Activated T-cell treated with anti-CD3 and anti-CD28 coated beads, Interleukin-2, amount 50 U/mL, for 72 hours (primary cell): ENCODE measurements at places on chromosomes 11 and 22.

DNA sequence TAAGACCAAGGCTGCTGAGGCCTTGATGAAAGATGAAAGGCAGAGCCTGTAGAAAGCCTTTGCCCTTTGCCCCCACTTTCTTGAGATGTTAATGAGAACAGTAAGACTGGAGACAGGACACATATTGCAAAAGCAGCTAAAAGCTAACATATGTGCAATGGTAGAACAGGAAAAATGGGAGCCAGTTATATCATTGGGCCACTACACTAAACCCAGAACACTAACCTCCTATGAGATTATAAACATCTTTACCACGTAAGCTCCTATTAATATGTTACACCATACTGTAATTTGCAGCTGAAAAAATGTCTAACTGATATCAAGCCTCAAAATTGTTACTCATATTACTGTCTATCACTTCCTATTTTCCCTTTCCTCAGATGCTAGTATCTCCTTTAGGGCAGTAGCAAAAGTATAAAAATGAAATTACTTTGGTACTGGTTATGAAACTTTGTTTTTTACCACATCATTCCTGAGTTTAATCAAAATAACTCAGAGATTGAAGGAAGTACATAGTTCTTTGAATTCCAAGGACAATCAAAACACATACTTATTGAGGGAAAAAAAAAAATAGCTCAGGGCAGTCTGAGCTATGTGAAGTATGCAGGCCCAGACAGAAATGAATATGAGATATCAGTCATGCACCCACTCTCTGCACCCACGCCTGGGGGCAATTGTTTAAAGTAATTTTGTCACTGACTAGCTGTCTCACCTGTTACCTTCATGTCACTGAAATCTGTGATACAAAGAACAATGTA lies 9.1 kb downstream of the HPS5 start:
- peaks cover 4% of the 10 kb centered on the region for H3K36me3 ChIP-seq
- no peak overlapping the region for H3K27ac ChIP-seq
- H3K27me3 ChIP-seq, result no peaks in the 10 kb centered on the region
- DNase-seq, result no peak

DNA sequence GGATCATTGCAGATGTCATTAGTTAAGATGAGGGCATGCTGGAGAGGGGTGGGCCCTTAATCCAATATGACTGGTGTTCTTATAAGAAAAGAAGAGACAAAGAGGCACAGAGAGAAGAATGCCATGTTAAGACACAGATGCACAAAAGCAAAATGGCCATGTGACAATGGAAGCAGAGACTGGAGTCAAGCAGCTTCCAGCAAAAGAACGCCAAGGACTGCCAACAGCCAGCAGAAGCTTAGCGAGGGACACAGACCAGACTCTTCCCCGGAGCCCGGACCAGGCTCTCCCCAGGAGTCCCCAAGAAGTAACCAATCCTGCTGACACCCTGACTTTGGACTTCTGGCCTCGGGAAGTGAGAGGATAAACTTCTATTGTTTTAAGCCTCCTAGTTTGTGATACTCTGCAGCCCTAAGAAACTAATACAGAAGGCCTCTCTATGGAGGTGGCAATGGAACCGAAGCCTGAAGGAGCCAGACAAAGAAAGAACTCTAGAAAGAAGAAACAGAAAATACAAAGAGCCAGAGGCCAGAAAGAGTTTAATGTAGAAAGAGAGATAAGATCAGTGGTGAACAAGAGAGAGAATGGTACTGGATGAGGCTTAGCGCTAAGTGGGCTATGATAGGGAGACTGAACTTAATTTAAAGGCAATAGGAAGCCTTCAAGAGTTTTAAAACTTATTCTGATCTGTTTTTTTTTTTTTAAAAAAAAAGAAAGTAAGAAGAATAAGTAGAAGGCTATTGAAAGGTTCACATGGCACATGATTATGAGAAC lies 27.7 kb downstream of the PRCP start:
- H3K4me3 ChIP-seq, result no peak overlapping the region
- peaks cover 34% of the 10 kb centered on the region for H3K4me1 ChIP-seq
- H3K36me3 ChIP-seq, result peaks cover 4% of the 10 kb centered on the region
- no peak for DNase-seq

DNA sequence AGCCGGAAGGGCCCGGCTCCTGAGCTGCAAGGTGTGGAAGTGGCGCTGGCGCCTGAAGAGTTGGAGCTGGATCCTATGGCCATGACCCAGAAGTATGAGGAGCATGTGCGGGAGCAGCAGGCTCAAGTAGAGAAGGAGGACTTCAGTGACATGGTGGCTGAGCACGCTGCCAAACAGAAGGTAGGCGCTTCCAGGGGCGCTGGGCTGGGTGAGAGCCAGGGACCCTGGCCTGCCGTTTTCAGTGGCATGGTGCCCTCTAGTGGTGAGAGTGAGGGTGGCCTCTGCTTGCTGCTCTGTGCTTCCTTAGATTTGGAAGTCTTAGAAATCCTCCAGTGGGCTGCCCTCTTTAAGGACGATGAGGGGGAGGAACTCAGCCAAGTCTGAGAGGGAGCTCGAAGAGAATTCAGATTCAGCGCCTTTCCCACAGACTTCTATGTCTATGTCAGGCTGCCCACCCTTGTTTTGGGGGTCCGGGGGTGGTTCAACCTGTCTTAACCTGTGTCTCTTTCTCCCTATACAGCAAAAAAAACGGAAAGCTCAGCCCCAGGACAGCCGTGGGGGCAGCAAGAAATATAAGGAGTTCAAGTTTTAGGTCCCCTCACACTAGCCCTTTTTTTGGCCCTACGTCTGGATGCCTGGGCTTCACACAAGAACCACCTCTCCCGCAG lies 1.8 kb upstream of the PACS1 start:
- H3K36me3 ChIP-seq, result peaks cover 48% of the 10 kb centered on the region
- peak; percentile 77 for DNase-seq
- H3K27me3 ChIP-seq, result no peaks in the 10 kb centered on the region
- H3K4me1 ChIP-seq, result peaks cover 67% of the 10 kb centered on the region

DNA sequence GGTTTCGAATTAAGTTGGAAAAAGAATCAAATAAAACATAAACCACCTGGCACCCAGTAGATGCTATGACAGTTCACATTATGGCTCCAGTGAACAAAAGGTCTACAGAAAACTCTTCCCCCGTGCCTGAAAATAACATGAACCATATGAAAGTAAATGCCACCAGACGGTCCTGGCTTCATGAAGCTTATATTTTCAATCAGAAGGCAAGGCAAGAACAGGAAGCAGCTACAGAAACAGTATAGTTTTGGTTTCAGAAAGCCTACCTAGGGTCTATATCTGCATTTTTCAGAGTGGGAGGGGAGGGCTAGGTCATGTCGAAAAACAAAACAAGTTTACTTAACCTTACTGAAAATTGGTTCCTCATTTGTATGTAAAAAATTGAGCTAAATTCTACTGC lies 9.8 kb downstream of the RAB30 start:
- DNase-seq, result no peak
- H3K27ac ChIP-seq, result peak overlapping the region; percentile 84
- H3K27me3 ChIP-seq, result no peaks in the 10 kb centered on the region
- peaks cover 2% of the 10 kb centered on the region for H3K36me3 ChIP-seq
- peaks cover 91% of the 10 kb centered on the region for H3K4me1 ChIP-seq

- H3K4me1 ChIP-seq, result no peaks in the 10 kb centered on the region
- H3K27me3 ChIP-seq, result peaks cover 7% of the 10 kb centered on the region
- no peak overlapping the region for H3K4me3 ChIP-seq
- H3K27ac ChIP-seq, result no peak overlapping the region
Measured at GRCh38 chr11:114892381-114893197, 214.3 kb downstream of the NXPE2 start.

DNA sequence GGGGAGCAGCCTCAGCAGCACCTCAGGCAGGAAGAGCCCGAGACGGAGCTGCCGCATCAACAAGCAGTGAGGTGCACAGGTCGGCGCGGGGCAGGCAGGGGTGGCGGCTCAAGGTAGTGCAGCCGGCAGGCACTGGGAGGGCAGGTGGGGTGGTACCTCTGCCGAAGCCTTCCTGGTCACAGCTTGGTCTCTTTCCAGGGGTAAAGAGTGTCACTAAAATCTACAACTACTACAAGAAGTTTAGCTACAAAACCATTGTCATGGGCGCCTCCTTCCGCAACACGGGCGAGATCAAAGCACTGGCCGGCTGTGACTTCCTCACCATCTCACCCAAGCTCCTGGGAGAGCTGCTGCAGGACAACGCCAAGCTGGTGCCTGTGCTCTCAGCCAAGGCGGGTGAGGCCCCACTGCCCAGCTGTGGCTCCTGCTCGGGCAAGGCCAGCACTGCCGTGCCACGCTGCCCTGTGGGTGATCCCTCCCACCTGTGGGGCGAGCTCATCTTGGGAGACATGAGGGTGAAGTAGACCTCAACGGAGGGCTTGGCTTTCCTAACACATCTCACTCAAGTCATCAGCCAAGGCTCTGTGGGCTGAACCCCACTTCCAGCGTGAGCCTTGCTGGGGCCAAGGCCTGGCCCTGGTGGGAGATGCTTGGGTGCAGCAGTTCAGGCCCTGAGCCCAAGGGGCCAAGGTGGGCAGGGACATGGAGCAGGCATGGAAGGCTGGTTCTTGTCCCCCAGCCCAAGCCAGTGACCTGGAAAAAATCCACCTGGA lies 13.6 kb downstream of the GATD1 start:
- DNase-seq, result no peak
- no peak overlapping the region for H3K4me3 ChIP-seq
- H3K4me1 ChIP-seq, result peaks cover 17% of the 10 kb centered on the region
- H3K27me3 ChIP-seq, result no peaks in the 10 kb centered on the region
- no peak overlapping the region for H3K27ac ChIP-seq

- peaks cover 5% of the 10 kb centered on the region for H3K36me3 ChIP-seq
- DNase-seq, result no peak
- peaks cover 22% of the 10 kb centered on the region for H3K27me3 ChIP-seq
- H3K4me3 ChIP-seq, result no peak overlapping the region
- H3K4me1 ChIP-seq, result no peaks in the 10 kb centered on the region
Measured at GRCh38 chr11:20226933-20227332, 66.7 kb upstream of the DBX1 start.

GRCh38 chr11:116931206-116931953 lies 94.0 kb upstream of the APOA1 start:
- peaks cover 8% of the 10 kb centered on the region for H3K36me3 ChIP-seq
- no peaks in the 10 kb centered on the region for H3K27me3 ChIP-seq
- H3K4me1 ChIP-seq, result peaks cover 63% of the 10 kb centered on the region
- peak overlapping the region; percentile 47 for H3K27ac ChIP-seq
- DNase-seq, result peak; percentile 40
- H3K4me3 ChIP-seq, result peak overlapping the region; percentile 68

- no peak overlapping the region for H3K27ac ChIP-seq
- peaks cover under 1% of the 10 kb centered on the region for H3K36me3 ChIP-seq
- H3K4me1 ChIP-seq, result peaks cover 15% of the 10 kb centered on the region
Measured at GRCh38 chr11:6414874-6415328, 4.0 kb downstream of the APBB1 start.

- DNase-seq, result no peak
- H3K4me1 ChIP-seq, result no peaks in the 10 kb centered on the region
- no peaks in the 10 kb centered on the region for H3K36me3 ChIP-seq
- H3K27me3 ChIP-seq, result no peaks in the 10 kb centered on the region
Measured at GRCh38 chr11:64094463-64095260, 58.9 kb downstream of the FLRT1 start.

GRCh38 chr11:96481204-96481603 lies 91.4 kb downstream of the JRKL start:
- no peaks in the 10 kb centered on the region for H3K36me3 ChIP-seq
- DNase-seq, result no peak
- H3K4me1 ChIP-seq, result no peaks in the 10 kb centered on the region
- H3K27me3 ChIP-seq, result peaks cover 26% of the 10 kb centered on the region
- no peak overlapping the region for H3K27ac ChIP-seq

GRCh38 chr11:92111287-92111686 lies 113.3 kb upstream of the FAT3 start:
- H3K27ac ChIP-seq, result no peak overlapping the region
- no peak for DNase-seq
- H3K4me3 ChIP-seq, result no peak overlapping the region

GRCh38 chr22:33896575-33897447 lies 23.5 kb downstream of the LARGE1 start:
- DNase-seq, result no peak
- no peak overlapping the region for H3K27ac ChIP-seq
- no peaks in the 10 kb centered on the region for H3K36me3 ChIP-seq
- no peaks in the 10 kb centered on the region for H3K4me1 ChIP-seq
- H3K4me3 ChIP-seq, result no peak overlapping the region

GRCh38 chr11:79055856-79056631 lies 384.8 kb downstream of the TENM4 start:
- no peaks in the 10 kb centered on the region for H3K36me3 ChIP-seq
- no peak overlapping the region for H3K4me3 ChIP-seq
- no peak for DNase-seq
- peaks cover 16% of the 10 kb centered on the region for H3K27me3 ChIP-seq
